ENCODE measurements at places on chromosomes 2 and 18. TPM values are rescaled to one million over a fixed set of nuclear protein-coding genes. Genes with fewer than 3 reads are reported as not detected.

Gene EFEMP1
- total RNA-seq = 35.9 TPM

Gene ZNF385B
- total RNA-seq = 0.24 TPM

Gene CNDP1
- not detected for total RNA-seq

Gene EPB41L3
- total RNA-seq = 15.1 TPM

Gene BARD1
- 8.6 TPM for total RNA-seq

Gene IL36RN
- total RNA-seq = not detected

Gene C2orf66
- not detected for total RNA-seq

- DNase-seq = peak; percentile 36
- no peaks in the 10 kb centered on the region for H3K27me3 ChIP-seq
- H3K4me1 ChIP-seq = peaks cover 14% of the 10 kb centered on the region
- peak overlapping the region; percentile 31 for H3K4me3 ChIP-seq
Measured at GRCh38 chr2:168237741-168238140, 9.7 kb downstream of the STK39 start.

DNA sequence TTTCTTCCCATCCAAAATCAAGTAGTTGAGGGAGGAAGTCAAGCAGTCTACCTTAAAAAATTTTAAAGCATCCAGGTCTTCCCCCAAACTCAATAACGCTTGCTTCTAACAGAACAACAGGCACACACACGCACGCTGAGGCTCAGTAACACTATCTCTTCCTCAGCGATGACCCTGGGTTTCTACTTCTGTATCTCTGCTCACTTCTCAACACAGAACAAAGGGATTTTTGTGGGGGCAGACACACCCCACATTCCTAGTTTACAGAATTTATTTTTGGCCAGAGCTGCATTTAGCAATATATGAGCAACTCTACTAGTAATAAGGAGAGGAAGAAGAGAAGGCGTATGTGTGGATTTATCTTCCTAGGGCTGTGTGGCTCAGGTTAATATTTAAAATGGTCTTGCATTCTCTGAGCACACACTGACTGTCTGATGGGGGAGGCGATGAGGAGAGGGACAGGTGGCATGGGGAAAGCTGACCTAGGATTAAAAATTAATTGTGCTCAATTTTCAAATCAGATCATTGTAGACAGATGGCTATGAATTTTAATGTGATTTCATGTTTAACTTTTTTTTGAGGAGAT, 71.3 kb upstream of the PPM1B start:
- H3K27me3 ChIP-seq = peaks cover 6% of the 10 kb centered on the region
- no peak for DNase-seq
- no peak overlapping the region for H3K4me3 ChIP-seq
- H3K36me3 ChIP-seq = no peaks in the 10 kb centered on the region
- H3K4me1 ChIP-seq = peaks cover 20% of the 10 kb centered on the region

DNA sequence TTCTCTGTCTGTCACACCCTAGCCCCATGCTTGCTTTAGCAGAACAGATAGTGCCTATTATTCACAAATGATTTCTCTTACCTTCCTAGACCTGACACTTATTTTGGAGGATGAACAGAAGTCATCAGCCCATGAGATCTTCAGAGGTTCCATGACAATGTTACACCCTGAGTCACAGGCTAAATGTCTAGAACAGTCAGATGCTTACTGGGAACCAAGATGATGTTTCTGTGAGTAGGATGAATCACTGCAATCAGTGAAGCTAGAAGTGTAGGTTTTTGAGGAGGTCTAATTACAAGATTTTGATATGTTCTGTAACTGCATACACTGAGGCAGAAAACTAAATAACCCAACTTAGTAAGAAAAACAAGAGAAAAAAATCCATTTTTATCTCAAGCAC, 123.0 kb upstream of the THUMPD2 start:
- no peaks in the 10 kb centered on the region for H3K27me3 ChIP-seq
- peaks cover 24% of the 10 kb centered on the region for H3K4me1 ChIP-seq
- no peaks in the 10 kb centered on the region for H3K36me3 ChIP-seq
- H3K4me3 ChIP-seq = no peak overlapping the region
- peak; percentile 80 for DNase-seq
- H3K27ac ChIP-seq = peak overlapping the region; percentile 42

GRCh38 chr2:238096311-238097011, 3.7 kb upstream of the ESPNL start:
- H3K4me3 ChIP-seq = no peak overlapping the region
- no peaks in the 10 kb centered on the region for H3K27me3 ChIP-seq

- H3K27ac ChIP-seq = no peak overlapping the region
- H3K27me3 ChIP-seq = peaks cover 39% of the 10 kb centered on the region
- DNase-seq = no peak
- peaks cover 4% of the 10 kb centered on the region for H3K4me1 ChIP-seq
- no peaks in the 10 kb centered on the region for H3K36me3 ChIP-seq
Measured at GRCh38 chr2:86237172-86237571, 37.9 kb downstream of the MRPL35 start.

GRCh38 chr18:23178661-23179081, 43.4 kb downstream of the CABLES1 start:
- H3K27ac ChIP-seq = no peak overlapping the region
- peaks cover 1% of the 10 kb centered on the region for H3K27me3 ChIP-seq

DNA sequence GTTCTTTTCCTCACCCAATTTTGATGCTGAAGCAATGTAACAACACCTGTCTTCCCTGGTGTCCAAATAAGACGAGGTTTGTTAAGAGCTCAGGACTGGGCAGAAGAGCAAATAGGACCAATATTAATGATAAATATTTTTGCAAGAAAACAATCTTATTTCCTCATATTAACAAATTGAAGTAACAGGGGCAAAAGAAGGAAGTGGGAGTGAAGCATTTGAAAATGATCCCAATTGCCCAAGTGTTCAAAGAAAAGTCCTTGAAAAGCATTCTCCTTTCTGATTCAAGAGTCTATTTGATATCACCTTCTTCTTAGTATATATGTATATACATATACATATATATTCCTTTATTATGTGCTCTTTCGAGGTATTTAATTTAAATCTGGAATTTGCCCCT, 418.8 kb downstream of the ARHGAP15 start:
- no peak overlapping the region for H3K27ac ChIP-seq
- H3K4me1 ChIP-seq = peaks cover 17% of the 10 kb centered on the region
- no peak for DNase-seq
- no peaks in the 10 kb centered on the region for H3K27me3 ChIP-seq
- H3K4me3 ChIP-seq = no peak overlapping the region
- no peaks in the 10 kb centered on the region for H3K36me3 ChIP-seq

DNA sequence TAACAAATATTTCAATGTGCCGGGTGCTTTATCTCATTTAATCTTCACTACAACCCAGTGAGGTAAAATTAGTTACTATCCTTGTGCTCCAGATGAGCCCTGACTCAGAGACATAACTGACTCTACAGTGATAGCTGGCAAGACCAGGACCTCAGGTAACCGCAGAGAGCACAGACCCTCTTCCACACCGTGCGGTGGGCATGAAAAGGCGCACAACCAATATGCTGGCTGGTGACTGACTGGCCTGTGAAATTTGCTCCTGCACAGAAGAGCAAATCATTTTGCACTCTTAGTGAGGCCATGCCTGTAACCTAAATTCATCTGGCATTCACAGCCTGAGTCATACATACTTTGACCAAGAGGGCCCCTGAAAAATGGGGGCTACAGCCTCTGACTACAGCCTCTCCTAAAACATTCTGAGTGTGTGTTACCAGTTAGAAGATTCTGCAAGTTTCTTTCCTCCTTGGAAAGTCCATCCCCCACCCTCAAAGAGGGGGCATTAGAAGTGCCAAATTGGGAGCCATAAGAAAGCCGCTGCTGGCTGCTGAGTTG, 22.4 kb upstream of the MSGN1 start:
- H3K27ac ChIP-seq = no peak overlapping the region
- DNase-seq = peak; percentile 20
- no peak overlapping the region for H3K4me3 ChIP-seq
- peaks cover 7% of the 10 kb centered on the region for H3K27me3 ChIP-seq
- H3K4me1 ChIP-seq = peaks cover 26% of the 10 kb centered on the region

DNA sequence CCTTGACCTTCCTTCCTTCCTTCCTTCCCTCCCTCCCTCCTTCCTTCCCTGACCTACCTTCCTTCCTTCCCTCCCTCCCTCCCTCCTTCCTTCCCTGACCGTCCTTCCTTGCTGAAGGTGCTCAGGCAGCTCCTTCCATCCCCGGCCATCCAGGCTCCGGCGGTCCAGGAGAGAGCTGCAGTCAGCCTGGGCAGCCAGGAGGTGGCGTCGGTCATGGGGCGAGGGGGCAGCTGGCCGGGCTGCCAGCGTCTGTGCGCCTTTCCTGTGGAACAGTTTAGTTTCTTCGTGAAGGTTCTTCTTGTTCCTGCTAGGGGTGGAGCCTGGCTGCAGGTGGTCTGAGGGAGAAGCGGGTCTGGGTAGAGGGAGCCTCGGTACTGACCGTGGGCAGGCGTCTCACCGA, 15.7 kb downstream of the GPR35 start:
- peaks cover 28% of the 10 kb centered on the region for H3K27me3 ChIP-seq
- no peak overlapping the region for H3K27ac ChIP-seq
- no peaks in the 10 kb centered on the region for H3K36me3 ChIP-seq

- no peak for DNase-seq
- H3K27ac ChIP-seq = no peak overlapping the region
- no peaks in the 10 kb centered on the region for H3K36me3 ChIP-seq
- no peak overlapping the region for H3K4me3 ChIP-seq
- no peaks in the 10 kb centered on the region for H3K27me3 ChIP-seq
- peaks cover 2% of the 10 kb centered on the region for H3K4me1 ChIP-seq
Measured at GRCh38 chr2:162885281-162886070, 46.9 kb upstream of the KCNH7 start.

DNA sequence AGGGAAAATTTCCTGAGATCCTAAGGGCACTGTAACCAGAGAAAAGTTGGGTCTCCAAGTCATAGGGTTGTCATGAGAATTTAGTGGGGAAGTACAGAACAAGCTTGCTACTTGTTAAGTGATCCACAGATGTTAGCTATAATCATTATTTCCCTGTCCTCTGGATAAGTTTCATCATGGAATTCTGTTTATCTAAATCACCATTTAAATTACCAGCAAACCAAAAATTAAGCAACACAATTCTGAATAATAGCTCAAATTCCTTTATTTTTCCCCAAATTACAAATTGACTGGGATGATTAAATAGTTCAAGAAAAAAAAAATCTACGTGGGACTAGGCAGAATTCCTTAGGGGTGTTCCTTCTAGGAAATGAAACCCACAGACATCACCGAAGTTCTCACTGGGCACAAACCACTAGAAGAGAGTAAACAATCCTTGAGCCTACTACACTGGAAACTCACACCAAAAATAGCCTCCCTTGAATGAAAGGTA, 159.5 kb downstream of the COL6A3 start:
- no peak overlapping the region for H3K4me3 ChIP-seq
- peaks cover 1% of the 10 kb centered on the region for H3K27me3 ChIP-seq
- peak overlapping the region; percentile 84 for H3K27ac ChIP-seq
- DNase-seq = no peak

GRCh38 chr18:22114526-22115321, 54.7 kb upstream of the GATA6 start:
- DNase-seq = no peak
- H3K27ac ChIP-seq = no peak overlapping the region
- no peaks in the 10 kb centered on the region for H3K4me1 ChIP-seq
- H3K4me3 ChIP-seq = no peak overlapping the region
- H3K36me3 ChIP-seq = no peaks in the 10 kb centered on the region
- H3K27me3 ChIP-seq = peaks cover 48% of the 10 kb centered on the region
